ENCODE measurements at places on chromosomes 5 and 9. TPM values are rescaled to one million over a fixed set of nuclear protein-coding genes. Genes with fewer than 3 reads are reported as not detected.

- H3K36me3 ChIP-seq: peaks cover 13% of the 10 kb centered on the region
- H3K4me1 ChIP-seq: peaks cover 20% of the 10 kb centered on the region
- DNase-seq: no peak
- peaks cover 1% of the 10 kb centered on the region for H3K27me3 ChIP-seq
- H3K27ac ChIP-seq: no peak overlapping the region
Measured at GRCh38 chr9:105269593-105269992, 25.1 kb downstream of the SLC44A1 start.

GRCh38 chr5:111792471-111793058 is 35.6 kb upstream of the NREP start:
- H3K4me3 ChIP-seq: no peak overlapping the region
- DNase-seq: peak; percentile 48
- H3K27me3 ChIP-seq: no peaks in the 10 kb centered on the region
- 0 out of 2 replicates have a peak overlapping the region, but pooled peaks have one; percentile 6 for H3K27ac ChIP-seq
- H3K4me1 ChIP-seq: peaks cover 16% of the 10 kb centered on the region
- peaks cover 4% of the 10 kb centered on the region for H3K36me3 ChIP-seq

GRCh38 chr5:156339139-156339841 is 12.3 kb downstream of the SGCD start:
- no peak overlapping the region for H3K4me3 ChIP-seq
- DNase-seq: no peak
- no peaks in the 10 kb centered on the region for H3K4me1 ChIP-seq
- H3K27ac ChIP-seq: no peak overlapping the region

GRCh38 chr5:883475-884181 is 9.0 kb downstream of the BRD9 start:
- H3K27me3 ChIP-seq: peaks cover 5% of the 10 kb centered on the region
- H3K4me3 ChIP-seq: no peak overlapping the region
- no peak overlapping the region for H3K27ac ChIP-seq
- DNase-seq: no peak
- peaks cover 58% of the 10 kb centered on the region for H3K36me3 ChIP-seq
- no peaks in the 10 kb centered on the region for H3K4me1 ChIP-seq

GRCh38 chr5:81626524-81626923 is 124.4 kb downstream of the SSBP2 start:
- peak; percentile 68 for DNase-seq
- peak overlapping the region; percentile 74 for H3K27ac ChIP-seq
- H3K27me3 ChIP-seq: no peaks in the 10 kb centered on the region
- peaks cover 26% of the 10 kb centered on the region for H3K4me1 ChIP-seq

DNA sequence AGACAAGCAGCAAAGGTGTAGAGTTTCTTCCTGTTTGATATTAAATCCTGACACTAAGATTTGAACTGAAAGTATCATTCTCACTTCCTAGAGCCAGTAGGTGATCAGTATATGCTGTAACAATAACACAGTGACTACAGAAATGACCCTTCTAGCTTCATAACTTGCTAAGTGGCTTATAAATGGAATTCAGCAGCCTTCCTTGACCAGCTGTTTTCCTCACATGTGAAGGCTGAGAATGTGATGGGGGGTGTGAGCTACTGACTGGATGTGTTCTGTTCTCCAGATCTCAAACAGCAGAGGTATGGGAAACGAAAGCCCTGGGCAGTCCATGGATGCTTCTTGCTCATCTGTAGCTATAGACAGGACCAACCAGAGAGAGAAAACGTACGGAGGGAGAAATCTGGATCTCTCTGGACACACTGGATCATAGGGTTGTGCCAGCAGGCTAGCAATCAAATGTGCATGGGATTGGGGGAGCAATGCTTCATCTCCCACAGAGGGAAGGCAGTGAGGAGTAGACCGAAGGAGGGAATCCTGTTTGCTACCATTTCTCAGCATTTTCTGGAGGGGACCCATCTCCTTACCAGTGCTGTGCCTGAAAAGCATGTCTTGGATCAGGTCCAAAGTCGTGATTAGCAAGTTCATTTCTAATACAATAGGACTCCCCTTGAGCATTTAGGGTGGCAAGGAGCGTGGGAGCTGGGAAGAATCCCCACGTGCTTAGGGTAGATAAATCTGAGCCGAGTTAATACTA is 39.4 kb downstream of the TNFAIP8 start:
- H3K27ac ChIP-seq: no peak overlapping the region
- H3K36me3 ChIP-seq: peaks cover 5% of the 10 kb centered on the region

GRCh38 chr5:61657686-61658085 is 325.6 kb downstream of the ZSWIM6 start:
- H3K27ac ChIP-seq: no peak overlapping the region
- H3K27me3 ChIP-seq: peaks cover 26% of the 10 kb centered on the region
- no peaks in the 10 kb centered on the region for H3K36me3 ChIP-seq
- DNase-seq: no peak

GRCh38 chr9:101438523-101438922 is 2.9 kb upstream of the ALDOB start:
- no peak for DNase-seq
- no peaks in the 10 kb centered on the region for H3K36me3 ChIP-seq
- H3K4me1 ChIP-seq: no peaks in the 10 kb centered on the region
- no peak overlapping the region for H3K4me3 ChIP-seq
- H3K27me3 ChIP-seq: peaks cover 23% of the 10 kb centered on the region
- H3K27ac ChIP-seq: no peak overlapping the region

- H3K27me3 ChIP-seq: peaks cover 7% of the 10 kb centered on the region
- DNase-seq: no peak
Measured at GRCh38 chr5:39604491-39604890, 179.7 kb upstream of the DAB2 start.

DNA sequence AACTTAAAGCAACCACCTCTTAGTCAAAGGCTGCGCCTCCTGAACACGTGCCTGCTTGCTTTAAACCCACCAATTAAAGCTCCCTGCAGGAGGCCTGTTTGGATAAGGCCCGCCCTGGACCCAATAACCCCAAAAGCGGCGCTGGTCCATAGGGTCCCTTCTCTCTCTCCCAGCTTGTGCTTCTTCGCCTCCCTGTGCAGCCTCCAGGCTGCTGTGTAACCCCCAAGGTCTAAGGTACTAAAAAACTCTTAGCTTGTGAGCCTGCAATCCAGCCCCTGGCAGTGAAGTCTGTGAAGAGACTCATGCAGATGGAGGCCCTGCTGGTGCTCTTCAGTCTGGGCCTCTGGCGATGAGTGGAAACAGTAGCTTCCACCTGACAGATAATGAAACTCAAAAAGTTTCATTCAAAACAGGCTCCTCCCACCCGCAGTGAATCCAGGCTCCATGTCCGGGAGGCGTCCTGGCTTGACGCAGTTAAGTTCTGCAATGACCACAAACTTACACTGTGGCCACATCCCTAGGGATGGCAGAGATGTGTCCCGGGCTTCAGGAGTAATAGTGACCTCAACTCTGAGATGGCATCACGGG is 97.3 kb downstream of the PRRT1B start:
- peak overlapping the region; percentile 78 for H3K27ac ChIP-seq
- peaks cover 4% of the 10 kb centered on the region for H3K36me3 ChIP-seq
- peaks cover 33% of the 10 kb centered on the region for H3K4me1 ChIP-seq
- H3K4me3 ChIP-seq: no peak overlapping the region
- no peak for DNase-seq

GRCh38 chr5:107864793-107865192 is 194.1 kb upstream of the EFNA5 start:
- no peaks in the 10 kb centered on the region for H3K36me3 ChIP-seq
- peaks cover 14% of the 10 kb centered on the region for H3K4me1 ChIP-seq
- H3K27me3 ChIP-seq: peaks cover 1% of the 10 kb centered on the region
- H3K27ac ChIP-seq: no peak overlapping the region
- no peak for DNase-seq

GRCh38 chr5:149128023-149128875 is 13.0 kb upstream of the ABLIM3 start:
- no peak for DNase-seq
- H3K4me3 ChIP-seq: no peak overlapping the region
- peaks cover 65% of the 10 kb centered on the region for H3K4me1 ChIP-seq
- no peaks in the 10 kb centered on the region for H3K36me3 ChIP-seq
- no peak overlapping the region for H3K27ac ChIP-seq

- peak overlapping the region; percentile 99 for H3K27ac ChIP-seq
- H3K27me3 ChIP-seq: peaks cover 6% of the 10 kb centered on the region
- peaks cover 17% of the 10 kb centered on the region for H3K36me3 ChIP-seq
Measured at GRCh38 chr9:35659340-35659739, 1.2 kb downstream of the CCDC107 start.

DNA sequence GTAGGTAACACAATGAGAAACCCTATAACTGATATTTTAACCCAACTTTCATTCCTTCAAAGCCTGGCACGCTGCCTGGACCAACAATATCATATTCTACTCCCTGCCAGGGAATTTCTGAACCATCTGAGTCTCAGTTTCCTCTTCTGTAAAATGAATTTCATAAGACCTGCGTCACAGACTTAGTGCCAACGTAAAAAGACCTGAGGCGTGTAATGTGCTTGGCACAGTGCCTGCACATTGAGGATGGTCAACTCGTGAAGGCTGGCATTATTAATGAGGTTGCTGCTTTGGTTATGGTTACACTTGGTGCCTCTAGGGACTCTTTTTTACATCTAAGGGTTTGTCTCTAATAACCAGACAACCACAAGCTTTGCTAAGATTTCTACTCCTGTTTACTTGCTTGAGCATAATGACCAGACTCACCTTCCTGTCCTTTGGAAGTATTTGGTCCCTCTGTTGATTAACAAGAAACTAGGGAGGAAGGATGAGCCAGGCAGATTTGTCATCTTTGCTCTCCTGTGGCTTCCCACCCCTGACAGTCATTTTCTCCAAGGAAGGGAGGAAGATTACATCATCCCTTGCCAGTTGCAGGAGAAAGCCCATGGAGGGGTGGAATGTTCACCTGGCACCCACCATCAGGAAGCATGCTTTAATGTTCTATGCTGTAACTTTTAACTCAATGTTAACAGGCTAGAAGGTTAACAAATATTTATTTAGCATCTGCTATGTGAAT is 79.0 kb downstream of the PAPPA start:
- H3K36me3 ChIP-seq: peaks cover 46% of the 10 kb centered on the region
- DNase-seq: peak; percentile 37
- H3K4me1 ChIP-seq: peaks cover 62% of the 10 kb centered on the region
- H3K27me3 ChIP-seq: peaks cover 1% of the 10 kb centered on the region
- peak overlapping the region; percentile 90 for H3K27ac ChIP-seq

- 0 out of 2 replicates have a peak overlapping the region, but pooled peaks have one; percentile 19 for H3K4me3 ChIP-seq
- peaks cover 43% of the 10 kb centered on the region for H3K27me3 ChIP-seq
- H3K4me1 ChIP-seq: no peaks in the 10 kb centered on the region
- DNase-seq: no peak
Measured at GRCh38 chr9:109319017-109319625, 1.7 kb downstream of the EPB41L4B start.

- H3K27me3 ChIP-seq: peaks cover 4% of the 10 kb centered on the region
- H3K36me3 ChIP-seq: peaks cover 13% of the 10 kb centered on the region
- DNase-seq: peak; percentile 76
- no peaks in the 10 kb centered on the region for H3K4me1 ChIP-seq
- no peak overlapping the region for H3K27ac ChIP-seq
Measured at GRCh38 chr5:134289509-134290113, 63.7 kb upstream of the PPP2CA start.

DNA sequence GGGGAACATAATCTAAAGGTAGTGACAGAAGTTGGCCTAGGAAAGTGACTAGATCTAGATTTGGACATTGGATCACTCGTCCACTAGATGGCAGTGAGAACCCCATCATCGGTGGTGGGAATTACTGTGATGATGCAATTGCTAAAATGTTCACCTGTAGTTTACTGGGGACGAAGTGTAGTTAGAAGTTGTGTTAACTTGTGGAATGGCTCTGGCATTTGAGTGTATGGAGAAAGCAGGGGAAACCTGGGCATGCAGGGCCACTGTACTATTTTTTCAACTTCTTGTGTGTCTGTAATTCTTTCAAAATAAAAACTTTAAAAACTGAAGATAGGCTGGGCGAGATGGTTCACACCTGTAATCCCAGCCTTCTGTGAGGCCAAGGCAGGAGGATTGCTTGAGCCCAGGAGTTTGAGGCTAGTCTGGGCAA is 75.5 kb downstream of the PHAX start:
- no peak overlapping the region for H3K27ac ChIP-seq
- H3K4me1 ChIP-seq: peaks cover 25% of the 10 kb centered on the region
- peaks cover 9% of the 10 kb centered on the region for H3K27me3 ChIP-seq
- DNase-seq: peak; percentile 39
- H3K36me3 ChIP-seq: no peaks in the 10 kb centered on the region

GRCh38 chr5:11540112-11540511 is 364.1 kb downstream of the CTNND2 start:
- H3K27ac ChIP-seq: no peak overlapping the region
- H3K4me1 ChIP-seq: no peaks in the 10 kb centered on the region
- no peak for DNase-seq
- H3K4me3 ChIP-seq: no peak overlapping the region
- no peaks in the 10 kb centered on the region for H3K36me3 ChIP-seq

GRCh38 chr5:73230264-73231245 is 57.6 kb downstream of the TMEM174 start:
- H3K36me3 ChIP-seq: no peaks in the 10 kb centered on the region
- H3K4me3 ChIP-seq: no peak overlapping the region
- peaks cover 2% of the 10 kb centered on the region for H3K27me3 ChIP-seq
- H3K27ac ChIP-seq: no peak overlapping the region
- no peak for DNase-seq

- peak; percentile 84 for DNase-seq
- peaks cover 39% of the 10 kb centered on the region for H3K4me1 ChIP-seq
- H3K27ac ChIP-seq: peak overlapping the region; percentile 92
- peaks cover 5% of the 10 kb centered on the region for H3K27me3 ChIP-seq
- peak overlapping the region; percentile 35 for H3K4me3 ChIP-seq
Measured at GRCh38 chr5:134124289-134125038, 10.0 kb downstream of the TCF7 start.

GRCh38 chr5:154575546-154576428 is 97.8 kb upstream of the HAND1 start:
- peaks cover 42% of the 10 kb centered on the region for H3K27me3 ChIP-seq
- H3K4me3 ChIP-seq: no peak overlapping the region
- H3K36me3 ChIP-seq: no peaks in the 10 kb centered on the region
- H3K4me1 ChIP-seq: no peaks in the 10 kb centered on the region
- no peak overlapping the region for H3K27ac ChIP-seq

DNA sequence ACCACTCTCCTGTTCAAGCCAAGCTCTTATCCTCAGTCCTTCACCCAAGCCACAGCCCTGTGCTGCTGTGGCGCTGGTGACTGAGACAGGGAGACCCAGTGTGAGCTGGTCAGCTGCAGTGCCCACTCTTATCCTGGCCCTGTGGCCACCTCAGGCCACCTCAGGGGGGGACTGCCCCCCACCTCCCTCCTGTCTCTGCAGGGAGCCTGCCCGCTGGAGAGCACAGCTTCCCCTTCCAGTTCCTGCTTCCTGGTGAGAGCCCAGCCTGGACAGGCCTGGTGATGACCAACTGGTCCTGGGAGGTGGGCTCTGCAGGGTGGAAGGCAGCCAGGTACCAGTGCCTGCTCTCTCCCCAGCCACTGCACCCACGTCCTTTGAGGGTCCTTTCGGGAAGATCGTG is 5.5 kb upstream of the EHMT1 start:
- peaks cover 36% of the 10 kb centered on the region for H3K4me1 ChIP-seq
- H3K4me3 ChIP-seq: peak overlapping the region; percentile 13
- peaks cover 5% of the 10 kb centered on the region for H3K27me3 ChIP-seq
- DNase-seq: no peak

Gene LIX1
- total RNA-seq: not detected

Gene GPRIN1
- total RNA-seq: 5.2 TPM

Gene BBLN
- 52.3 TPM for total RNA-seq

Gene GDNF
- total RNA-seq: 7.2 TPM

Gene PCDHGA5
- total RNA-seq: 1.8 TPM
